Glutamatergic neuron (in vitro differentiated cells): ENCODE measurements at places on chromosomes 2 and 18. TPM values are rescaled to one million over a fixed set of nuclear protein-coding genes. Genes with fewer than 3 reads are reported as not detected.

DNA sequence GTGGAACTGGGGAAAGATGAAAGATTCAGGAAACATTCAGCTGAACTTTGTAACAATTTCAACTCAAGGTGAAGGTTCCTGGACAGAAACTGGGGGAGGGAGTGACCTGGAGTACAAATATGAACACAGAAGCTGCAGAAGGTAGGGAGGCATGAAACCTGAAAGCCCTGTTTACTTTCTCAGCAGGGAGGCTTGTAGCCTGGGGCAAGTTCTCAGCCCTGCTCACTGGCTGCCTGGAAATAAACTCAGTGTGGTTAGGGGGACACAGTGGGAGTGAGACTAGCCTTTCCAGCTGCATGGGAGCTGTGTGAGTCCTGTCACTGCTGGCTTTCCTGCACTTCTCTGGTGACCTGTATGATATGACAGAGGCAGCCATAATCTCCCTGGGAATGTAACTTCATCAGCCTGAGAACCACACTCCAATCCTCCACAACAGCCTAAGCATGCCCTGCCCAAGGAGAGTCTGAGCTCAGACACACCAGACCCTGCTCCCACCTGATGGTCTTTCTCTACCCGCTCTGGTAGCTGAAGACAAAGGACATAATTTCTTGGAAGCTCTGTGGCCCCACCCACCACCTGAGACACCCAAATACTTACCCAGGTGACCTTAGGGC is 77.0 kb downstream of the ZSWIM2 start:
- H3K36me3 ChIP-seq: peaks cover 33% of the 10 kb centered on the region
- H3K4me3 ChIP-seq: no peak overlapping the region
- H3K27me3 ChIP-seq: peaks cover 4% of the 10 kb centered on the region
- H3K4me1 ChIP-seq: no peaks in the 10 kb centered on the region
- no peak overlapping the region for H3K27ac ChIP-seq

ITGB6 gene
- total RNA-seq: not detected

DNA sequence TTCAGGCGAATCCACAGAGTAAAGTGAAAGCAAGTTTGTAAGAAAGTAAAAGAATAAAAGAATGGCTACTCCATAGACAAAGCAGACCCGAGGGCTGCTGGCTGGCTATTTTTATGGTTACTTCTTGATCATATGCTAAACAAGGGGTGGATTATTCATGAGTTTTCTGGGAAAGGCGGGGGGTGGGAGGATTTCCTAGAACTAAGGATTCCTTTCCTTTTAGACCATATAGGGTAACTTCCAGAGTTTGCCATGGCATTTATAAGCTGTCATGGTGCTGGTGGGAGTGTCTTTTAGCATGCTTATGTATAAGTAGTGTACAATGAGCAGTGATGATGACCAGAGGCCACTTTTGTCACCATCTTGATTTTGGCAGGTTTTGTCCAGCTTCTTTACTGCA is 59.8 kb downstream of the SLC4A3 start:
- no peak for DNase-seq
- H3K36me3 ChIP-seq: peaks cover 19% of the 10 kb centered on the region
- peaks cover 2% of the 10 kb centered on the region for H3K27me3 ChIP-seq
- no peak overlapping the region for H3K27ac ChIP-seq

HPCAL1 gene
- 13.1 TPM for total RNA-seq

RTP5 gene
- total RNA-seq: not detected

CD28 gene
- total RNA-seq: not detected

DNA sequence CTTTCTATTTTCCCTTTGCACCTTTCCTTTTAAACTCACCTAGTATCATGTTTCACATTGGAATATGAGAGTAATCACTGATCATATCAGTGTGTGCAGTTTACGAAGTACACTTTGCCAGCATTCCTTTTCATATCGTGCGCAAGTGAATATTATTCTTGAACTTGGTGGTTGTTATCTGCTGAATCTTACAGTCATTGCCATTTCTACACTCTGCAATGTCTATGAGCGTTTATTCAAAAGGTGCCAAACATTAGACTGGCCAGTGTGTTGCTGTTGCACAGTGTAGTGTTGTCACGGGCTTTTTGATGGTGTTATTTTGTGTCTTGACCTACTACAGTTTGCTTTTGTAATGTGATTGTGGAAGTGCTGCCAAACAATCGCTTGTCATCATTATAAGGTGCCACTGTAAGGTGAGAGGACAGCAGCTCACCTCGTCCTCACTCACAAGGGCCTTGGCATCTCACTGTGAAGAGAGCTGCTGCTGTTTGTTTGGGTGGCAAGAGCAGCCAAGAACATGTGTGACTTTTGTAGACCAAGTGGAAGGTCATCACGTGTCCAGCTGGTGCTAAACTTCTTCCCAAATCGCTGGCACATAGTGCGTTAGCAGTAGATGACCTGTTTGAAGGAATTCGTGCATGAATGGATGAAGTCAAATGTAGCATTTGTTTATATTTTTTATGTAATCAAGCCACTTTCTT is 113.3 kb downstream of the MYO1B start:
- no peaks in the 10 kb centered on the region for H3K27me3 ChIP-seq
- H3K36me3 ChIP-seq: peaks cover 8% of the 10 kb centered on the region

GRCh38 chr2:86140969-86141392 is 34.9 kb downstream of the PTCD3 start:
- peaks cover 4% of the 10 kb centered on the region for H3K36me3 ChIP-seq
- H3K27ac ChIP-seq: no peak overlapping the region
- H3K27me3 ChIP-seq: peaks cover 1% of the 10 kb centered on the region
- DNase-seq: no peak
- H3K4me1 ChIP-seq: no peaks in the 10 kb centered on the region

DNA sequence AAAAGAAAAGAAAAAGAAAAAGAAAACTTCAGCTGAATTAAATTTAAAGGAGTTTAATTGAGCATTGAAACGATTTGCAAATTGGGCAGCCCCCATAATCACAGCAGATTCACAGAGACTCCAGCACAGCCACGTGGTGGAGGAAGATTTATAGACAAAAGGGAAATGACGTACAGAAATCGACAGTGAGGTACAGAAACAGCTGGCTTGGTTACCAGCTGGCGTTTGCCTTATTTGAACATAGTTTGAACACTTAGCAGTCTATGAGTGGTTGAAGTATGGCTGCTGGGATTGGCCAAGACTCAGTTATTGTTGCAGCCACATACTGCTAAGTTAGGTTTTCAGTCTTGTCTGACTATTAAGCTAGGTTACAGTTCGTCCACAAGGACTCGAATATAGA is 312.2 kb upstream of the SLC14A2 start:
- H3K27me3 ChIP-seq: no peaks in the 10 kb centered on the region
- no peak overlapping the region for H3K27ac ChIP-seq
- H3K36me3 ChIP-seq: peaks cover 5% of the 10 kb centered on the region

DNA sequence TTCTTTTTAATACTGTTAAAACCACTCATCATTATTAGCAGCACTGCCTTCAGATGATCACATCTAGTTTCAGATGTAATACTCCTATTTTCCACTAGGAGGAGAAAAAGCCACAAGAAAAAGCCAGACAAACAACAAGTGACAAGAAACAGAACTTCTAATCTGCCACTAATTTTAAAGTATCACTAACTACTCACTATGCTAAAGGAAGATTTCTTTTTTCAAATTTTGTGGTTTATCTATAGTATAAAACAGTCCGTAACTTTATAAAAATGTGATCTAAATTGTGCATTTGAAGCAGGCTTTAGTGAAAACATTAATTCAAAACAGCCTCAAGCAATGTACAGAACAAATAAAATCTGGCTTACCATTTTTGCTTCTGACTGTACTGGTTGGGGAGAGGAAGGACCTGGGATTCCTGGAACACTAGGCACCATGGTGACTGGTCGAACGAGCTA is 56.8 kb downstream of the ATF2 start:
- no peak overlapping the region for H3K4me3 ChIP-seq
- peaks cover 7% of the 10 kb centered on the region for H3K27me3 ChIP-seq
- H3K4me1 ChIP-seq: no peaks in the 10 kb centered on the region
- no peak for DNase-seq
- H3K27ac ChIP-seq: no peak overlapping the region

WDCP gene
- 22.3 TPM for total RNA-seq

GRCh38 chr18:55447672-55448018 is 140.3 kb downstream of the TCF4 start:
- DNase-seq: no peak
- H3K4me1 ChIP-seq: peaks cover 8% of the 10 kb centered on the region
- H3K27ac ChIP-seq: no peak overlapping the region

CFC1 gene
- 1.8 TPM for total RNA-seq

DNA sequence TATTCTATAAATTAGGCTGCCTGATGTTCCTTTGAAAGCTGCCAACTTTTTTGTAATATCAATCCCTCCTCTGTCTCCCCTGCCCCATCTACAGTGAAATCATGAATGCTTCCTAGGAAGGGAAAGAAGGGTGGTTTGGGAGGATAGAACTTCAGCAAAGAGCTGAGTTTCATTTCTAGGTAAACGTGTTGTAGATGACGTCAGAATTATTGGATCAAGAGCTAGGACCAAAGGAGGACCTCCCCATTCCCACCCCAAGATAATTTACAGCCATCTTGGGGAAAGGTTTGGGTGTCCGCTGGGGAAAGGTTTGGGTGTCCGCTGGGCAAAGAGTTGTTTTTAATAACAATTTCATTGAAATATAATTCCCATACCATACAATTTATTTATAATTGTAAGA is 11.2 kb upstream of the ANKRD53 start:
- no peaks in the 10 kb centered on the region for H3K36me3 ChIP-seq
- no peak overlapping the region for H3K4me3 ChIP-seq
- H3K4me1 ChIP-seq: peaks cover 1% of the 10 kb centered on the region
- H3K27ac ChIP-seq: no peak overlapping the region

CACNB4 gene
- total RNA-seq: 5.1 TPM

OTOS gene
- total RNA-seq: not detected

ASIC4 gene
- 5.4 TPM for total RNA-seq

GRCh38 chr2:209556354-209556961 is 132.6 kb downstream of the MAP2 start:
- no peak overlapping the region for H3K4me3 ChIP-seq
- DNase-seq: no peak
- H3K27me3 ChIP-seq: no peaks in the 10 kb centered on the region
- no peaks in the 10 kb centered on the region for H3K36me3 ChIP-seq
- no peak overlapping the region for H3K27ac ChIP-seq

- H3K4me3 ChIP-seq: no peak overlapping the region
- H3K36me3 ChIP-seq: no peaks in the 10 kb centered on the region
- no peak for DNase-seq
- H3K4me1 ChIP-seq: no peaks in the 10 kb centered on the region
- H3K27me3 ChIP-seq: no peaks in the 10 kb centered on the region
- no peak overlapping the region for H3K27ac ChIP-seq
Measured at GRCh38 chr18:74977041-74977440, 231.9 kb downstream of the PTGR3 start.

EHD3 gene
- total RNA-seq: 11.5 TPM

- no peak overlapping the region for H3K4me3 ChIP-seq
- no peaks in the 10 kb centered on the region for H3K27me3 ChIP-seq
- no peak for DNase-seq
- no peak overlapping the region for H3K27ac ChIP-seq
- H3K4me1 ChIP-seq: no peaks in the 10 kb centered on the region
Measured at GRCh38 chr2:211204456-211204855, 648.1 kb downstream of the CPS1 start.
